ENCODE measurements at places on chromosomes 11 and 22. TPM values are rescaled to one million over a fixed set of nuclear protein-coding genes. Genes with fewer than 3 reads are reported as not detected.
A peak's percentile ranks its signal among the peaks of the same experiment; 100 is the strongest.

DNA sequence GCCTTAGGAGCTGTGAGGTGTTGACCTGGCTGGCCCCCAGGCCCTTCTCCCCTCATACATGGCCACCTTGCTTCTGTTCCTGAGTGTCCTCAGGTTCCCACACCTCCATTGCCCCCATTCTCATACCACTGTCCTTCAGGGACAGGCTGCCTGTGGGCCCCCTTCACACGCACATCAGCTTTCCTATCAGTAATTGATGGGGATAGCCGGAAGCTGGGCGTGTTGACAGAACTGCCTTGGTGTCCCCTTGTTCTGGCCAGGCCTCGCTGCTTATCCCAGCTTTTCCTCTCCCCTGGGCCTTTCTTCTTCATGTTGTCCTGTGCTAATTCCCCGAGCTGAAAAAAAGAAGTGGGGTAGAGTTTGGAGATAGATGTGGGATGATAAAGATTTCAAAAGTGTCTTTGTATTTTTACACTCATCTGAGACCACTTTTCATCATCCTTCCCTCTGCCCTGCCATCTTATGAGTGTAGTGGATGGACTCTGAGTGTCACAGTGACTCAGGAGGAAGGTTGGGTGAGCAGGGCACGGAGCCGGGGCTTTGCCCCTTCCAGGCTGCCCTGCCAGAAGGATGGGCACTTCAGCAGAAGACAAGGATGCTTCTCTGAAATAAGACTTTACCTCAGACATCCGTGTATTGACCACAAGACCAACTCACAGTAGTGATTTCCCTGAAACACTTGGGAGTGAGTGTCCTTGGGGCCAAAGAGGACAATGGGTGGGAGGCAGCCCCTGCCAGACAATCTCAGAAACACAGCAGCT is 42.8 kb downstream of the MED15 start:
- no peak for DNase-seq

DNA sequence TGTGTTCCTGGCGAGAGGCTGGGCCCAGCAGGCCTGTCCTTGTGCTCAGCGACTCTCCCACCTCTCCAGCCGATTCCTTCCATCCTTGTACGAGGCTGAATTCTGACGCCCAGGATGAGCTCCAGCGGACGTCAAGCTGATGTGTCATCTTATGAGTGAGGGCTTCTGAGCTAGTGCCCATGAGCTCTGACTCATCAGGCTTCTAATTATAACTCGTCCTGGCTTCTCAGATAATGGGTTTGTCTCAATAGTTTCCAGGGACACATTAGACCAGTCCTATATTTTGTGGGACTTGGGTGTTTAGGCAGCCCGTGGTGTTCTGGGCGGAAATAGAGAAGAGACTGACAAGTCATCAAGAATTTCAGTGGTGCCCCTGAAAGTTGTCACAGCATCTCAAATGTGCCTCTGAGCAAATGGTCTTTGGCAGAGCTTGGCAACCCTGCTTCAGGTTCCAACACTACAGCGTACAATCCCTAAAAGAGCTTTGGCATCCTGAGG is 108.2 kb upstream of the CD44 start:
- DNase-seq: no peak

- no peak for DNase-seq
Measured at GRCh38 chr22:35322126-35322525, 22.4 kb downstream of the TOM1 start.

GRCh38 chr11:115884800-115885534 is 380.8 kb upstream of the CADM1 start:
- no peak for DNase-seq

- DNase-seq: no peak
Measured at GRCh38 chr22:39214006-39214382, 30.8 kb downstream of the PDGFB start.

DNA sequence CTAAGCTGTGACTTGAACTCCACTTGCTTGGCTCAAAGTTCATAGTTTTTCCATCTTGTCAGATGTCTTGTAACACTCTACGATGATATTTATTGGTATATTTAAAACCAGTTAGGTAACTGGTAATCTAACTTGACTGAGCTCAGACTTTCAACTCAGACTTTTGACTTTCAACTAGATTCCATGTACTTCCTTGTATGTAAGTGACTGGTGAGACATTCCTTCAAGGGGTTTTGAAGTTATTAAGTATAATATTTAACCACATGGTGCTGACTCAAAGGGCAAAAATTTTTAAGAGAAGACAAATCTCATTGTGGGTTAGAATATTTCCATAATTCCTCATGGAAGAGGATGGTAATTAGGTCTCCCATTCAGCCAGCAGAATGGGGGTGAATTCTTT is 631.3 kb upstream of the ANO5 start:
- no peak for DNase-seq

- peak; percentile 18 for DNase-seq
Measured at GRCh38 chr11:45096636-45097035, 49.8 kb upstream of the PRDM11 start.

- DNase-seq: no peak
Measured at GRCh38 chr11:630871-631270, 3.9 kb upstream of the SCT start.

DNA sequence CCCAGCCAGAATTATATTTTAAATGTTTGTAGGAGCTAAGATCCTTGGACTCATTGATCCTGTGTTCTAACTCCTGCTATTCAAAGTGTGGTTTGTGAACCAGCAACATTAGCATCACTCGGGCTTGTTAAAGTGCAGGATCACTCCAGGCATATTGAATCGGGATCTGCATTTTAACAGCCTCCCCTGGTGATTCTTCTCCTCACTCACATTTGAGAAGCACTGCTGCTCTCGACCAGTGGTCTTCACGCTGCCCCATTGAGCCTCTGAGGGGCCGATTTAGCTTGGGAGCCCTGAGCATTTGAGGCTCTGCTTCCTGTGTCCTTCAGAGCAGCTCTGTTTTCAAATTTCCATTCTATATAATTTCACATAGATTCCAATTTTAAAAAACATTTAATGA is 10.9 kb downstream of the MADD start:
- DNase-seq: no peak

GRCh38 chr11:34185926-34186841 is 80.8 kb downstream of the NAT10 start:
- DNase-seq: no peak

GRCh38 chr22:33831207-33831606 is 89.1 kb downstream of the LARGE1 start:
- DNase-seq: no peak

The IGSF9B gene
- 10.1 TPM for total RNA-seq

The MED15 gene
- total RNA-seq: 72.2 TPM

The ZNF280A gene
- not detected for total RNA-seq

- no peak for DNase-seq
Measured at GRCh38 chr11:44403176-44403575, 93.2 kb upstream of the ALX4 start.

The OR51B5 gene
- total RNA-seq: 1.2 TPM

DNA sequence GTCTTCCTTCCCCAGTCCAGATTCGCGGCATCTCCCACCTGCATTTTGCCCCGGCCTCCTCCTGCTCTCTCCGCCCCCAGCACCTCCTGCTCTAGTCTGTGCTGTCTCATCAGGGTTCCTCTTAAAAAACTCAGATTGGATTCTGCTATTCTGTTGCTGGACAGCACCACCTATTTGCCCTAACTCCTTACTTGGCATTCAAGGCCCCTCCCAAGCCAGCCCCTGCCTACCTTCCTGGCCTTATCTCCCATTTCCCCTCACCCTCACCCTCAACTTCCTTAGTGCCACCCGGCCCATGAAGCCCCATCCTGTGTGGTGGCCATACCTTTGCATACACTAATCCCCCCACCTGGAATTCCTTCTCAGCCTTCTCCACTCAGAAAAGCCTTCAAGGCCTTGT is 59.9 kb upstream of the PRDM11 start:
- no peak for DNase-seq

DNA sequence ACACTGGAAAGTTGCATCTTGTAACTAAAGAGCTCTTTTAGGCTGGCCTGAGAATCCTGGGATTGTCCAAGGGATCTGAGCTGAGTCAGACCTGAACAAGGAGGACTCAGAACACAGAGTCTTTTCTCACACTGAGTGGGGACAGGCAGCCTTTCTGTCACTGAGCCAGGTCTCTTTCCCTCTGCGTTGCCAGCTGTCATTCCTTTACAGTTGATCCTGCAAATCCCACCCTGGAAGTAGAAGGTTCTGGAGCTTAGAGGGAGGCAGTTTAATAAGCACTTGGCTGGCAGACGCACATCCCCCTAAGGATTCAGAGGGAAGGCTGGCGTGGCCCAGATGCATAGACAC is 76.3 kb upstream of the SUSD2 start:
- DNase-seq: no peak

The RIMBP3B gene
- total RNA-seq: not detected

The CSF2RB gene
- 4.2 TPM for total RNA-seq

DNA sequence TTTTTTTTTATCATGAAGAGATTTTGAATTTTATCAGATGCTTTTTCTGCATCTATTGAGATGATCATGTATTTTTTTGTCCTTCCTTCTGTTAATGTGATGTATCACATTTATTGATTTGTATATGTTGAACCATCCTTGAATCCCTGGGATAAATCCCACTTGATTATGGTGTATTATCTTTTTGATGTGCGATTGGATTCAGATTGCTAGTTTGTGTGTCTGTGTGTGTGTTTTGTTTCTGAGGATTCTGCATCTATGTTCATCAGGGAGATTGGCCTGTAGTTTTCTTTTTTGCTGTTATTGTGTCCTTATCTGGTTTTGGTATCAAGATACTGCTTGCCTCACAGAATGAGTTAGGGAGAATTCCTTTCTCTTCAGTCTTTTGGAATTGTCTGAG is 52.6 kb downstream of the KCNQ1OT1 start:
- DNase-seq: no peak

GRCh38 chr11:77266766-77267165 is 34.7 kb downstream of the GDPD4 start:
- DNase-seq: no peak

The CREB3L1 gene
- total RNA-seq: 11.8 TPM

GRCh38 chr11:65575568-65576231 is at the start of gene EHBP1L1:
EHBP1L1 (plus strand) TSS chr11:65576053; CDS start chr11:65576303, 250 bp downstream.
- no peak for DNase-seq

GRCh38 chr11:131099013-131099412 is 182.7 kb upstream of the SNX19 start:
- DNase-seq: no peak

The DENND5A gene
- total RNA-seq: 82.0 TPM

The SLC25A45 gene
- total RNA-seq: 2.2 TPM

DNA sequence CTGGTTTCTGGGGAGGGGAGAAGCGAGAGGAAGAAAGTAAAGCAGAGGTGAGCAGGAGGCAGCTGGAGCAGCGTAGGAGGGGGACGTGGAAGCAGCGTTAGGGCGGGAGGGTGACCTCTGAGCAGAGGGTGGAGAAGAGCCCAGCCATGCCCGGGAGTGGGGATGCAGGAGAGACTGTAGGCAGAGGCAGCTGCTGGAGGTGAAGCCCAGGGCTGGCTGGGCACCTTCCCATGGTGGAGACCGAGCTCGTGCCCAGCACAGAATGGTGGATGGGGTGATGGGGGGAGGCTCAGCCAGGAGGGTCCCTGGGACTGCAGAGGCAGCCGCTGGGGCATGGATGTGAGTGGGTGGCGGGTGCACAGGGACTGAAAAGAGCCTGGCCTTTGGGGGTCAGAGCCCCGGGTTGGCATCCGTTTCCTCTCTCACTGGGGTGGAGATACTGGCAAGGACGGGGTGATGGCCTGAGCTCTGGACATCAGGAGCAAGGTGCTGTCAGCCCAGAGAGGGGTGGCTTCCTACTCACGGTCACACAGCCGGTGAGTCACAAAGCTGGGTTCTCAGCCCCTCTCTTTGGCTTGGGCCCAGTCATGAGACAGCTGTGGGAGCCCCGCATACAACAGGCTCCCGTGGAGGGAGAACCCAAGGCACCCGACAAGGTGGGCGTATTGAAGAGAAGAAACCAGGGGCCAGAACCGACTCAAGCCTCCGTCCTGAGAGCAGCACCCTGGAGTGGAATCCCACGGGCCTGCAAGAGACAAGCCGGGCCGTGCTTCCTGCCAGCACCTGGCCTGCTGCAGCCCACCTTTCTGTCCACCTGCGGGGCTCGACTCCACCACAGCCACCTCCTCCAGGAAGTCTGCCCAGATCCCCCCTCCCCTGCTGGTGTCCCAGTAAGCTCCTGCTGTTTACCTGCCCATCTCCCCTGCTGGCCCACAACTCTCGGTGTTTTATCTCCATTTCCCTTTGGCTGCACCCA is 45.8 kb upstream of the FGF3 start:
- no peak for DNase-seq

DNA sequence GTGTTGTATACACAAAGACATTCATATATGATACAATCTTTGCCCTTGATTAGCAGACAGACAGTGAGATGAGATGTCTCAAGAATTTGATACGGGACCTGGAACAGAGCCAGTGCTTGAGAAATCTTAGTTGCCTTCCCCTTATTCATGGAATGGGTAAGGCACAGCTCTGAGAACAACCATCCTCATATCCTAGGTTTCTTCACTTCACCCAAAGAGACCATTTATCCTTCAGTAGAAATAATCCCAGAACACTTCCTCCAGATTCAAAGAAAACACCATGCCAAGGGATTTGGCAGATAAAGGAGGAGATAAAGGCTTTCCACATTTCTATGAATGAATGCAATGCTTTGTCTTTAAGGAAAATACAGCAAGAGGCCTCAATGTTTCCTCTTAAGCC is 8.8 kb upstream of the IZUMO1R start:
- no peak for DNase-seq

- no peak for DNase-seq
Measured at GRCh38 chr11:117950301-117950700, 21.1 kb upstream of the TMPRSS13 start.

DNA sequence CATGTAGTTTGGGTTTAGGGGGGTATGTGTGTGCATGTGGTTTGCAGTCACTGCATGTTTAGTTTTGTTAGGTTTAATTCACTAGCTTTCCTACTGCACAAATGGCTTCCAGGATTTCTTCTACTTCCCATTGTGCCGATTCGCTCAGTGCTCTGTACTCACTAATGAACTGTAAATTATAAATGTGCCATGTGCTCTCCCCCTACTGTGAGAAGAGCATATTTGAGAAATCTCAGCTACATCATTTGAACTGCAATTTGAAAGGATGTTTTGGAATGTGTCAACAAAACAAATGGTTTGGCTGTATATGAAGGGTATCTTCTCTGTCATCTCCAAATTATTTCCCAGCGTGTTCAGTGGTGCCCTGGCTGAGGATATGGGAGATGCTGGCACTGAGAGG is 28.1 kb downstream of the CYB5R2 start:
- no peak for DNase-seq

DNA sequence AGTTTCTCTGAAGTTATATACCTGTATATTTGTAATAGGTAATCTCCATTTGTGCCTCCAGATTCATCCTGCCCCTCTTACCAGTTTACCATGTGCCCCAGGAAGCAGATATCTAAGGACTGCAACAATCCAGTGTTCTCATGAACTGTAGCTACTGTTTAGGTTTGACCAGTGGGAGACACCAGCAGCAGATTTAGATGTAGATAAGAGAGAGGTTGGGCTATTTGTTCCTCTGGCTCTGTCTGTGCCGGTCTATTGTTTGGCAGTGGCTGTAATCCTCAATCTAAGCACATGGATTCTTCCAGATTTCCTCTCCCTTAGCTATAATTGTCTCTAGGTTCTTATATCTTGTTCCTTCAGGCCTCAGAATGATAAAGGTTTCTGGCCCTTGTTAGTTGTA is 88.4 kb downstream of the ANO3 start:
- DNase-seq: no peak
